ENCODE measurements at places on chromosomes 3 and 15.

- DNase-seq: peak; percentile 84
Observed at GRCh38 chr15:99682455-99682854, 50.8 kb downstream of the LYSMD4 start.

GRCh38 chr3:64084640-64085039 lies 61.3 kb upstream of the PSMD6 start:
- DNase-seq: peak; percentile 74

GRCh38 chr15:64521726-64522164 lies 61.4 kb downstream of the ZNF609 start:
- peak; percentile 69 for DNase-seq

DNA sequence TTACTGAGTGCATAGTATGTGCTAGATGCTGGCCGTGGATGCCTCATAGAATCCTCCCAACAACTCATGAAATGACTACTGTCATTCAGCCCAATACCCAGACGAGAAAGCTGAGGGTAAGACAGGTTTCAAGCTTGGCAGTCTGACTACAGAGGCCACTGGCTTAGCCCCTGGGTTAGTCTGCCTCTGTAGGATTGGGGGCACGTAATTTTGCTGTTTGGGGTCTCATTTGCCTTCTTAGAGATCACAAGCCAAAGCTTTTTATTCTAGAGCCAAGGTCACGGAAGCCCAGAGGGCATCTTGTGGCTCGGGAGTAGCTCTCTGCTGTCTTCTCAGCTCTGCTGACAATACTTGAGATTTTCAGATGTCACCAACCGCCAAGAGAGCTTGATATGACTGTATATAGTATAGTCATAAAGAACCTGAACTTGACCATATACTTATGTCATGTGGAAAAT lies 1.0 kb upstream of the CCR5 start:
- no peak for DNase-seq

GRCh38 chr3:65013053-65013452 lies 325.3 kb upstream of the ADAMTS9 start:
- no peak for DNase-seq

DNA sequence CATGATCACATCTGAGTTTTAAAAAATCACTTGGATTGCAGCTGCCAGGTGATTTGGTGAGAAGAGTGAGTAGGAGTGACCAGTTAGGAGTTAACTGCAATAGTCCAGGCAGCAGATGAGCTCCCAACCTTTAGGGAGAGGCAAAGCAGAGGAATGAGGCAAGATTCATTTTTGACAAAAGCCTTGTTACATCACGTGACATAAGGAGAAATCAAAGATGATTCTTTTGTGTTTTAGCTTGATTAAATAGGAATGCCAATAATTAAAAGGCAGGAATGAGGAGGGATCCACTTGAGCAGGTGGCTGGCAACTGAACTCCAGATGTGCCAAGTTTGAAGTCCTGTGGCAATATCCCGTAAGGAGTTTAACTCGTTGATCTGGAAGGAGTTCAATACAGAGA lies 2.5 kb downstream of the GATM start:
- no peak for DNase-seq

GRCh38 chr15:57762302-57762701 lies 55.8 kb downstream of the POLR2M start:
- no peak for DNase-seq

GRCh38 chr3:56952061-56952460 lies 108.4 kb upstream of the SPATA12 start:
- no peak for DNase-seq

- DNase-seq: no peak
Observed at GRCh38 chr15:92520914-92521623, 127.4 kb downstream of the ST8SIA2 start.

GRCh38 chr15:67019884-67020520 lies 45.4 kb upstream of the SMAD3 start:
- DNase-seq: no peak

- DNase-seq: peak; percentile 72
Observed at GRCh38 chr3:34947834-34948233, 691.5 kb upstream of the ARPP21 start.

DNA sequence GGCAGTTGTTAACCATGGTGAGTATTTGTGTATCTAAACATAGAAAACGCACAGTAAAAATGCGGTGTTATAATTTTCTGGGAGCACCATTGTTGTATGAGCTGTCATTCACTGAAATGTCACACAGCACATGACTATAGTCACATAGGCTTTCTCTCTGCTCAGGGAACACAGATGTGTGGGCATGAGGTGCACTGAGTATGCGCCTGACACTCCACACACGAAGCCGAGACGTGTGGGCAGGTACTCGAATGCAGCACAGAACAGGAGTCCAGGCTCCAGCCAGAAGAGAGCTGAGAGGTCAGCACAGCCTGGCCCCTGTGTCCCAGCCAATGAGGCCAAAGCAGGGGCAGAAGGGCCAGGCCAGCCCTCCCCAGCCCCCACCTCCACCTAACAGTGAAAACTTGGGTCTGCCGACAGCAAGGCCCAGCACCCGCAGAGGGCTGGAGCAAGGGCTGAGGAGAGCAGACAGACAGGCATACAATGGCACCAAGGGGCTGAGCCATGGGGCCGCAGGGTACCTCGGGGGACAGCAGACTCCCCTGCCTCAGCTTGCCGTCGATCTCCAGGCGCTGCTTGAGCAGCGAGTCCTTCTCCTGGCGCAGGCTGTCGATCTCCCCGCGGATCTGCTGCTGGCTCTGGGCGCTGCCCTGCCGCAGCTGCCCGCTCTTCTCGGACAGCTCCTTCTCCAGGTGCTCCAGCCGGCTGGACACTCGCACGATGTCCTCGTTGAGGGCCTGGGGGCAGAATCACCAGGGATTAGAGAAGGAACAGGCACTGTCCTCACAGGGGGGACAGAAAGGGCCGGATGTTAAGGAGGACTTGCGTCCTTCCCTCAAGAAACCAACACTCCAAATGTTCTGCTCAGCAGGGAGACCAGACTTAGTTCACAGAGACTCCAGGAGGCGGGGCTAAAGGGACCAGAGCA lies 24.0 kb downstream of the KIF7 start:
- DNase-seq: no peak
